ENCODE measurements at places on chromosomes 1 and 21.

GRCh38 chr1:114702737-114703136 lies 7.4 kb upstream of the AMPD1 start:
- H3K27ac ChIP-seq, result no peak overlapping the region
- H3K4me3 ChIP-seq, result no peak overlapping the region
- peaks cover 19% of the 10 kb centered on the region for H3K36me3 ChIP-seq
- no peak for DNase-seq

DNA sequence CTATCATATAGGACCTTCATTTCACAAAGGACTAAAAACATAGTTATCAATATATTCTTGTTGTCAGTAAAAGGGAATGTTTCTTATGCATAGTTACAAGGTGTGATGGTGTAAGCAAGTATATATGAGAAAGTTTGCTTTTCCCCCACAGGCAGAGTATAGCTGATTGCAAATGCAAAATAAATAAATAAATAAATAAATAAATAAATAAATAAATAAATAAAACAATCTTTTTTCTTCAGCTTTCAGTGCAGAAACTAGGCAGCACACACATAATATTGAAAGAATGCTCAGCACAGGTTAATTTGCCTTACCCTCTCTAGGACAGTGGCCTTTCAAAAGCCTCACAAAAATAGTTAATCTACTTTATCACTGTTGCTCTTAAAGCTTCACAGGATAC lies 138.8 kb downstream of the BRINP3 start:
- no peak overlapping the region for H3K4me3 ChIP-seq
- no peaks in the 10 kb centered on the region for H3K36me3 ChIP-seq
- H3K27ac ChIP-seq, result no peak overlapping the region
- H3K27me3 ChIP-seq, result no peaks in the 10 kb centered on the region
- DNase-seq, result no peak
- no peaks in the 10 kb centered on the region for H3K4me1 ChIP-seq

- H3K4me3 ChIP-seq, result no peak overlapping the region
- H3K27me3 ChIP-seq, result peaks cover 3% of the 10 kb centered on the region
- DNase-seq, result peak; percentile 12
These were observed 200.8 kb downstream of the RHOU start for GRCh38 chr1:228935855-228936727.

GRCh38 chr1:21264898-21265297 lies 25.4 kb downstream of the ECE1 start:
- H3K27me3 ChIP-seq, result no peaks in the 10 kb centered on the region
- DNase-seq, result no peak
- no peak overlapping the region for H3K4me3 ChIP-seq
- no peaks in the 10 kb centered on the region for H3K4me1 ChIP-seq

GRCh38 chr1:241802863-241803262 lies 45.1 kb upstream of the EXO1 start:
- no peaks in the 10 kb centered on the region for H3K27me3 ChIP-seq
- no peak overlapping the region for H3K4me3 ChIP-seq
- no peaks in the 10 kb centered on the region for H3K4me1 ChIP-seq
- H3K36me3 ChIP-seq, result no peaks in the 10 kb centered on the region

DNA sequence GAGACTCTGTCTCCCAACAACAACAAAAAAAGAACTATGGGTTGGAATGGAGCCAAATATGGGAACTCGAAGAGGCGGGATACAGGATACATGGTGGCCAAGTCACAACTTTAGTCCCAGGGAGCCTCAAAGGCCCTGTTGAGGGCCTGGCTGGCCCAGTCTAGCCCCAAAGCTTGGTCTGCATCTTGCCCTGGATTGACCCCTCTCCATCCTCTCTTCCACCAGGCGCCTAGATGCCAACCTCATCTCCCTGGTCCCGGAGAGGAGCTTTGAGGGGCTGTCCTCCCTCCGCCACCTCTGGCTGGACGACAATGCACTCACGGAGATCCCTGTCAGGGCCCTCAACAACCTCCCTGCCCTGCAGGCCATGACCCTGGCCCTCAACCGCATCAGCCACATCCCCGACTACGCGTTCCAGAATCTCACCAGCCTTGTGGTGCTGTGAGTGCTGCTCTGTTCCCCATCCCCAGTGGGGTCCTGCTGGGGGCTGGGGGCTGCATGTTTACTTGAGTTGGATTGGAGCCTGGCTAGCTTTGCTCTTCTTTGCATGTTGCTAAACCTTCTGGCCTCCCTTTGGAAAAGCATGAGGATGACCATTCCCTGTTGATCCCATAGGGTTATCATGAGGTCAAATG lies 65.5 kb downstream of the UBE2T start:
- H3K36me3 ChIP-seq, result no peaks in the 10 kb centered on the region
- H3K4me1 ChIP-seq, result no peaks in the 10 kb centered on the region
- H3K4me3 ChIP-seq, result no peak overlapping the region
- no peak overlapping the region for H3K27ac ChIP-seq
- H3K27me3 ChIP-seq, result peaks cover 15% of the 10 kb centered on the region

- no peaks in the 10 kb centered on the region for H3K4me1 ChIP-seq
- H3K4me3 ChIP-seq, result no peak overlapping the region
- H3K27ac ChIP-seq, result no peak overlapping the region
- H3K36me3 ChIP-seq, result no peaks in the 10 kb centered on the region
- no peaks in the 10 kb centered on the region for H3K27me3 ChIP-seq
These were observed 360.1 kb downstream of the BARHL2 start for GRCh38 chr1:90356991-90357390.

GRCh38 chr1:215146240-215146975 lies 63.9 kb downstream of the KCNK2 start:
- no peak overlapping the region for H3K27ac ChIP-seq
- DNase-seq, result no peak
- H3K4me3 ChIP-seq, result no peak overlapping the region
- H3K27me3 ChIP-seq, result no peaks in the 10 kb centered on the region
- H3K4me1 ChIP-seq, result no peaks in the 10 kb centered on the region
- H3K36me3 ChIP-seq, result no peaks in the 10 kb centered on the region

GRCh38 chr1:18630511-18631495 lies at the start of gene PAX7:
PAX7 (plus strand) TSS chr1:18630846; CDS start chr1:18631604, 758 bp downstream.
- no peak within 1 kb of the TSS for H3K4me3 ChIP-seq
- H3K4me1 ChIP-seq, result no peaks in the 10 kb centered on the region
- H3K27ac ChIP-seq, result no peak within 1 kb of the TSS
- peaks cover 24% of the 10 kb centered on the region for H3K27me3 ChIP-seq
- DNase-seq, result no peak

GRCh38 chr1:241844593-241844992 lies 3.4 kb upstream of the EXO1 start:
- H3K27ac ChIP-seq, result no peak overlapping the region
- H3K4me3 ChIP-seq, result no peak overlapping the region
- DNase-seq, result no peak
- H3K4me1 ChIP-seq, result peaks cover 20% of the 10 kb centered on the region
- H3K36me3 ChIP-seq, result peaks cover 5% of the 10 kb centered on the region

DNA sequence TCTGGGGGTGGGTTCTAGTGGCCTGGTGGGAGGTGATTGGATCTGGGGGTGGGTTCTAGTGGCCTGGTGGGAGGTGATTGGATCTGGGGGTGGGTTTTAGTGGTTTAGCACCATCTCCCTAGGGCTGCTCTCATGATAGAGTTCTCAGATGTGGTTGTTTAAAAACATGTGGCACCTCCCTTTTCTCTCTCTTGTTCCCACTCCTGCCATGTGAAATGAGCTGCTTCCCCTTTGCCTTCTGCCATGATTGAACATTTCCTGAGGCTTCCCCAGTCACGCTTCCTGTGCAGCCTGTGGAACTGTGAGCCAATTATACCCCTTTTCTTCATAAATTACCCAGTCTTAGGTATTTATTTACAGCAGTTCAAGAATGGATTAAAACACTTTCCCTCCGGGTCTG lies 327.3 kb upstream of the AJAP1 start:
- H3K36me3 ChIP-seq, result no peaks in the 10 kb centered on the region
- no peak for DNase-seq
- no peaks in the 10 kb centered on the region for H3K27me3 ChIP-seq
- no peak overlapping the region for H3K4me3 ChIP-seq
- H3K27ac ChIP-seq, result no peak overlapping the region

GRCh38 chr1:168069384-168069783 lies 67.3 kb downstream of the GPR161 start:
- no peak overlapping the region for H3K27ac ChIP-seq
- H3K36me3 ChIP-seq, result peaks cover 87% of the 10 kb centered on the region
- DNase-seq, result no peak
- no peaks in the 10 kb centered on the region for H3K4me1 ChIP-seq
- H3K4me3 ChIP-seq, result no peak overlapping the region
- no peaks in the 10 kb centered on the region for H3K27me3 ChIP-seq

DNA sequence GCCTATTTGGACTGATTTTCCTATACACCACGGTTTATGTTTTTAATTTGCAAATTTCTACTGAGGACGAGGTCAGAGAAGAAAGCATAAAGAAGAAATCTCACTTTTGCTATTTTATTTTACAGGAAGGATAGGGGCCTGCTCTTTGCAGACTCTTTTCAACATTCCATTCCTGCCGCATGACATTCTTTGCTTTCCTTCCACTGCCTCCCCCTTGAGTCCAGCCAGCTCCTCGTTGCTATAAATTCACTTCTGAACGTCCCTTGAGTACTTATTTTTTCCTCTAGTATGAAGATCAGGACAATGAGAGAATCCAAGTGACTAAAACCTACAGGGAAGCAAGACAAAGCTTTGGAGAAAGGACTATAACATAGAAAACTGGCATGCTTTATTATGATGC lies 53.4 kb upstream of the PTGFR start:
- no peaks in the 10 kb centered on the region for H3K36me3 ChIP-seq
- H3K4me3 ChIP-seq, result no peak overlapping the region
- H3K4me1 ChIP-seq, result no peaks in the 10 kb centered on the region
- DNase-seq, result no peak
- no peaks in the 10 kb centered on the region for H3K27me3 ChIP-seq

DNA sequence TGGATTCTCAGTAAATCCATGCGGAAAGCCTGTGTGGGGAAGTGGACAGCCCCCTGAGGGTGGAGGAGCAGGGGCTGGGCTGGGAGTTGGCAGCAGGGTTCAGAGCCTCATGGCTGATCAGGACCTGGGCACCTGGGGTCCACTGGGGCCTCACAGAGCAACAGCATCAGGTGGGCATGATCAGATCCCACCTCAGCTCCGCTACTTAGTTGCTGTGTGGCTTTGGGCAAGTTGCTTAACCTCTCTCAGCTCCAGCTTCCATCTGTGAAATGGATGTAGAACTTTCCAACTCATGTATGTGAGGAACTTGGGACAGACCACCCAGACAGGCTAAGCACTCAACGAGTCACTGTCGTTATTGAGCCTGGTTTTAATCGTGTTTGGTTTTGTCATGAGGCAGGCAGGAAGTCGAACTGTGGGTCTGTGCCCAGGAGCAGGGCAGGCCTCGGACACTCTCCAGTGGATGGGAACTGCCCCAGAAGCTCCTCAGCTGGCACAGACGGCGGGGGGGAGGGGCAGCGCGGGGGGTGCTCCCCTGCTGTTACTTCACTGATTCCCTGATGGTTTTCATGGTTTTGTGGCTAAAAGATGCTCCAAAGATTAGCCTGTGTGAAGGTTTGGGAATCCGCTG lies 155.8 kb upstream of the TMEM51 start:
- no peak overlapping the region for H3K4me3 ChIP-seq
- no peak overlapping the region for H3K27ac ChIP-seq
- DNase-seq, result no peak
- no peaks in the 10 kb centered on the region for H3K36me3 ChIP-seq
- no peaks in the 10 kb centered on the region for H3K4me1 ChIP-seq

- no peak overlapping the region for H3K27ac ChIP-seq
- no peak for DNase-seq
- no peak overlapping the region for H3K4me3 ChIP-seq
- H3K4me1 ChIP-seq, result peaks cover 50% of the 10 kb centered on the region
- no peaks in the 10 kb centered on the region for H3K27me3 ChIP-seq
- peaks cover 10% of the 10 kb centered on the region for H3K36me3 ChIP-seq
These were observed 737 bp downstream of the C1orf162 start for GRCh38 chr1:111474521-111474920.

- H3K4me3 ChIP-seq, result no peak overlapping the region
- peaks cover 28% of the 10 kb centered on the region for H3K27me3 ChIP-seq
- H3K4me1 ChIP-seq, result no peaks in the 10 kb centered on the region
These were observed 67.2 kb downstream of the NFASC start for GRCh38 chr1:204937901-204938300.

- no peaks in the 10 kb centered on the region for H3K4me1 ChIP-seq
- H3K36me3 ChIP-seq, result no peaks in the 10 kb centered on the region
- H3K27ac ChIP-seq, result no peak overlapping the region
These were observed 22.5 kb downstream of the CACHD1 start for GRCh38 chr1:64492424-64492823.

- no peak for DNase-seq
- no peaks in the 10 kb centered on the region for H3K27me3 ChIP-seq
- no peak overlapping the region for H3K4me3 ChIP-seq
- no peaks in the 10 kb centered on the region for H3K4me1 ChIP-seq
- no peak overlapping the region for H3K27ac ChIP-seq
- no peaks in the 10 kb centered on the region for H3K36me3 ChIP-seq
These were observed 31.9 kb upstream of the RGS21 start for GRCh38 chr1:192284927-192285326.

GRCh38 chr1:173243300-173243699 lies 36.2 kb upstream of the TNFSF4 start:
- H3K4me3 ChIP-seq, result no peak overlapping the region
- no peak overlapping the region for H3K27ac ChIP-seq
- no peaks in the 10 kb centered on the region for H3K27me3 ChIP-seq
- H3K4me1 ChIP-seq, result no peaks in the 10 kb centered on the region
- no peaks in the 10 kb centered on the region for H3K36me3 ChIP-seq

DNA sequence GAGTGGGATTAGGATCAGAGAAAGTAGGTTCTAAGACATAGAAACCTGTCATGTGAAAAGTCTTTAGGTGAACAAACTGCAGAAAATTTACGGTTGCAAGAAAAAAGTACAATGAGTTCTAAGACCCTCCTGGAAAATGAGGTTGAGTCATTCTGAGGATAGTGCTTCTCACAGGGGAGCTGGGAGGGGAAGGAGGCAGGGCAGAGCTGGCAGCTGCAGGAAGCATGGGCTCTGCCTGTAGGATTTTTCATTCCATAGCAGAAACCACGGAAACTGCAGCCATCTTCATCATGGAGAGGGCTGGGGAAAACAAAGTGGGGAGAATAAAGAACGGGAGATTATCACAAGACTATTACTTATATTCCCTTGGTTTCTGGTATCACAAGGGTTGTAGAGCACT lies 25.8 kb upstream of the THEM4 start:
- peaks cover 6% of the 10 kb centered on the region for H3K27me3 ChIP-seq
- no peaks in the 10 kb centered on the region for H3K4me1 ChIP-seq
- H3K4me3 ChIP-seq, result no peak overlapping the region
- no peak for DNase-seq
- H3K36me3 ChIP-seq, result no peaks in the 10 kb centered on the region

DNA sequence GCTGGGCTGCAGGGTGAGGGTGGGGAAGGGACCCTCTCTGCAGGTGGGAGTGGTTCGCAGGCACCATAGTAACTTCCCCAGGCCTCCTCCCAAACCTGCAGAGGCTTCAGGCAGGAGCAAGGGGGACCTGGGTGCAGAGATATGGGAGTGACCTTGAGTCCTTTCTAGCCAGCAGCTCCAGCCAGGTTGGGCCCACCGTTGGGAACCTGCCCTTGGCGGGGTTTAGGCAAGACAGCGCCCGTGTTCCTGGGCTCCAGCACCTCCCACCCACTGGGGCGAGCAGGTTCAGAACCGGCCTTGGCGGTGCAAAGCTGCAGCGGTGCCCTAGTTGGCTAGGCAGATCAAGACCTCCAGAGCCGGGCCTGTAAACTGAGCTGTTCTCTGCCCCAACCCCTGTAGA lies 2.2 kb upstream of the PRDM16 start:
- H3K27me3 ChIP-seq, result no peaks in the 10 kb centered on the region
- no peak for DNase-seq
- no peaks in the 10 kb centered on the region for H3K36me3 ChIP-seq
- no peaks in the 10 kb centered on the region for H3K4me1 ChIP-seq
- no peak overlapping the region for H3K27ac ChIP-seq

GRCh38 chr1:24442764-24443163 lies 27.2 kb downstream of the NIPAL3 start:
- no peak overlapping the region for H3K4me3 ChIP-seq
- H3K27me3 ChIP-seq, result no peaks in the 10 kb centered on the region
- peaks cover 5% of the 10 kb centered on the region for H3K36me3 ChIP-seq
- no peaks in the 10 kb centered on the region for H3K4me1 ChIP-seq
- no peak for DNase-seq
- no peak overlapping the region for H3K27ac ChIP-seq
